ENCODE measurements at places on chromosomes 5 and 9. TPM values are rescaled to one million over a fixed set of nuclear protein-coding genes. Genes with fewer than 3 reads are reported as not detected.

DNA sequence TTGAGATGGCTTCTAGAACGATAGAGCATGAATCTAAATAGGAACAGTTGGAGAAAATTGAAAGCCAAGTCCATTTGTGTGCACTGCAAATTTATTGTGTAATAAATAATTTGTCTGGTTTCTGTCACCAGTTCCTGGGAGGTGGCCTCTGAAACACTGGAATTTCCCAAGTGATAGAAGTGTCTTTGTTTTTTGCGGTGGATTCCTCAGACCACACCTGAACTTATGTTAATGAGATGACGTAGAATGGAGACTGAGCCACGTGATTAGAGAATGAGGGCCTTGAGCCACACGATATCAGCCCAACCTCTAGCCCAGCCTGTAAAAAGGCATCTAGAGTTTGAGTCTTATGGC lies 105.1 kb downstream of the MSX2 start:
- no peaks in the 10 kb centered on the region for H3K27me3 ChIP-seq
- H3K4me3 ChIP-seq, result no peak overlapping the region
- H3K4me1 ChIP-seq, result no peaks in the 10 kb centered on the region
- no peaks in the 10 kb centered on the region for H3K36me3 ChIP-seq
- H3K27ac ChIP-seq, result no peak overlapping the region
- no peak for DNase-seq

DNA sequence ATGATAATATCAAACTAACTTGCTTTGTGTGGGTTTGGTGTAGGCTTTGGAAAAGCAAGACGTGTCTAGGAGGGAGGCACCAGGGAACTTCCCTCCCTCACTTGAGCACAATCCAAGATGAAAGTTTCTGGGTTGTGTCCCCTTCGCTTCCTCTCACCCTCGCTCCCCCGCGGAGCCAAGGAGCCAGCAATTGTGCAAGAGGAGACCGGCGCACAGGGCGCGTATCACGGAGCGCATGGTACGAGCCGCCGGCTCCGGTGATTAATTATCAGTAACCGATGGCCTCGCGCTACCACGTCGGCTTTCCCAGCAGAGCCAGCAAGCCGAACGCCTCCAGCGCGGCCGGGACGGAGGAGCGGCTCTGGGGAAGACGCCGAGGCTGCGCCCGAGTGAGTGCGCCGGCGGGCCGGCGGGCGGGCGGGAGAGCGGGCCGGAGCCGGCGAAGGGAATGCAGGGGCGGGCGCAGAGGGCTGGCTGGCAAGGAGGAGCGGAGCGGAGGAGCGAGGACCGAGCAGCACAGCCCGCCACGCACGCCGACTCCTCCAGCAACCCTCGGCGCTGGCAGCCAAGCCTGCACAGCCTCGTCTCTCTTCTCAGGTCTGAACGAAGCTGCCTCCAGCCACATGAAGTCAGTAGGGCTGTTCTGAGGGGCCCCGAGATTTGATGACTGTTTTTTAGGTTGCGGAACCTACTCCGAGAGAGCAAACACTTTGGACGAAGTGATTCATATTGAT lies 143.6 kb downstream of the BNC2 start:
- H3K27ac ChIP-seq, result peak overlapping the region; percentile 94
- H3K36me3 ChIP-seq, result no peaks in the 10 kb centered on the region
- peak overlapping the region; percentile 67 for H3K4me3 ChIP-seq
- no peaks in the 10 kb centered on the region for H3K27me3 ChIP-seq

SHC3 gene
- 7.7 TPM for total RNA-seq

GALNT12 gene
- 18.2 TPM for total RNA-seq

Measured in fibroblast of lung (primary cell).